ENCODE measurements at places on chromosomes 7 and 10. TPM values are rescaled to one million over a fixed set of nuclear protein-coding genes. Genes with fewer than 3 reads are reported as not detected.

DNA sequence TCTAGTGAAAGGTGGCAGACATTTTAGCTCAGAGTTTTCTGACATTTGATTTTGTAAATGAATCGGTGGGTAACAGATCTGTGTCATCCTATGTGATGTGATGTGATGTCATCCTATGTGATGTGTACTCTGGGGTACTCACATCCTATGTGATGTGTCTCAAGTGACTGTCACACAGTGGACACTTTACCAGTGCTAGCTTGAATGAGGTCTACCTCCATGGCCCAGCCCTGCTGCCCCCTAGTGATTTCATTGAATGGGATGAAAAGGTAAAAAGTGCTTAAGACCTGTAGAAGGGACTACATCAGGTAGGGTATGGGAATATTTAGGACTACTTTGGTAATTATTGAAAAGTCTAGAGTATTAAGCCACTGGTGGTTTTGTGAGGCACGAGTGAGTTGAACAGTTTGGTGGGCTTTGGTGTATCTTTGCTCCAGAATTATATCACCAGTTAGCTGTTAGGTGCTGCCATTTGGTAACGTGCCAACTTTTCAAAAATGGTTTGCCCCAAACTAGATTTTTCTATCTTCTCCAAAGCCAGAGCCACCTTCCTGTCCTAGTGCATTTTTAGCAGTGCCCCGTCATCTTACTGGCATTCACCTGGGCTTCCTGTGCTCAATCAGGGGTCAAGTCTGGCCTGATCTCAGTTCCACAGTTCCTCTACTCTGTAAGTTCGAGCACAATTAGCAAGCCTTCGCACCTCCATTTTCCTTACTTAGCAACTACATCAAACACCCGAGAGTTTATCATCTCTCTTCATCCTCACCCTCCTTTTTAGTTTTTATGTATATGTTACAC, 9.7 kb downstream of the EIF4H start:
- H3K27ac ChIP-seq: no peak overlapping the region
- H3K27me3 ChIP-seq: no peaks in the 10 kb centered on the region
- peaks cover 31% of the 10 kb centered on the region for H3K4me1 ChIP-seq
- peaks cover 24% of the 10 kb centered on the region for H3K36me3 ChIP-seq

DNA sequence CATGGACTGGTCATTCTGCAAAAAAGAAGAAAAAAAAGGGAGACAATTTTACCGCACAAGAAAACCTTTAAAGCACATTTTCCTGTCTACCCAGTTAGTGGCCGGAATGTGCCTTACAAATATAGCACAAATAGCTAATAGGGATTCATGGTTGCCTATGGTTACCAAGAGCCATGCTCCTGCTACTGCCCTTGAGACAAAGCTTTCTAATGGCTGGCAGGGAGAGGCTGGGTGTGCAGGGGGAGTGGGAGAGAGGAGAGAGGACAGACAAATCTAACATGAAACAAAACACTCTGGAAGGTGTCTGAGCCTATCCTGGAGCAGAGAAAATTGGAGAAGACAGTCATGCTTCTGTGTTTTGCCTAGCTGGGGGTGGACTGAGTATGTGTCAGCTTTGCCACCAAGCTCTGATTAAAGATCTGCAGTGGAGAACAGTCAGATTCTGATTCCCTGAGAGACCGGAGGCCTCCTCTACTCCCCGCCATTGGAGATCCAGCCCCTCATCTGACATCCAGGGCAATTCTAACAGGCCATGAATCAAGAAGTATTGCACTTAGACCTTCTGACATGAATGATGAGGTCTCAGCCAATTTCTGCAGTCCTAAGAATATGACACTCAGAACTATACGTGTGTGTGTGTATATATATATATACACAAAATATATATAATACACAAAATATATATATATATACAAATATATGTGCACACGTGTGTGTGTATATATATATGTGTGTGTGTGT, 80.2 kb downstream of the PRTFDC1 start:
- H3K4me3 ChIP-seq: no peak overlapping the region
- H3K36me3 ChIP-seq: no peaks in the 10 kb centered on the region
- no peak for DNase-seq
- H3K4me1 ChIP-seq: peaks cover 9% of the 10 kb centered on the region

- no peak overlapping the region for H3K27ac ChIP-seq
- no peaks in the 10 kb centered on the region for H3K36me3 ChIP-seq
- peaks cover 35% of the 10 kb centered on the region for H3K27me3 ChIP-seq
Observed at GRCh38 chr10:48242171-48242904, 32.2 kb downstream of the FRMPD2 start.

- H3K4me1 ChIP-seq: peaks cover 3% of the 10 kb centered on the region
- no peak overlapping the region for H3K4me3 ChIP-seq
- DNase-seq: no peak
- no peaks in the 10 kb centered on the region for H3K27me3 ChIP-seq
- H3K36me3 ChIP-seq: peaks cover 2% of the 10 kb centered on the region
Observed at GRCh38 chr7:44434201-44434600, 56.3 kb downstream of the NUDCD3 start.

GRCh38 chr7:131521651-131522163, 34.7 kb downstream of the PODXL start:
- no peaks in the 10 kb centered on the region for H3K4me1 ChIP-seq
- H3K27ac ChIP-seq: no peak overlapping the region
- no peaks in the 10 kb centered on the region for H3K27me3 ChIP-seq
- no peak overlapping the region for H3K4me3 ChIP-seq
- H3K36me3 ChIP-seq: no peaks in the 10 kb centered on the region

- no peaks in the 10 kb centered on the region for H3K36me3 ChIP-seq
- no peak overlapping the region for H3K4me3 ChIP-seq
- H3K27ac ChIP-seq: no peak overlapping the region
- peak; percentile 70 for DNase-seq
- no peaks in the 10 kb centered on the region for H3K27me3 ChIP-seq
Observed at GRCh38 chr7:131895541-131896164, 339.2 kb upstream of the PODXL start.

DNA sequence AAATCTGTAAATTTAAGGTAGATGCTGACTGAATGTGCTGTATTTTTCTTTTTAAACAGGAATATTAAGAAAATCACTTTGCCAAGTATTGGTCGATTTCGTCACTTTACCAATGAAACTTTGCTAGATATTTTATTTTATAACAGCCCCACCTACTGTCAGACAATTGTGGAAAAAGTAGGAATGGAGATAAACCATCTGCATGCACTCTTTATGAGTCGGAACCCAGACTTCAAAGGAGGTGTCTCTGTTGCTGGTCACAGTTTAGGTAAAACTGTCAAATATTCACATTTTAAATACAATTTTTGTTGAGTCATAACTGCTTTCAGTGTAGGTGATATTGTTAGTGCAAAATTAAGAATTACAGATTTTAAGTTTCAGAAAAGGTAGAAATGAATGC, 25.2 kb downstream of the SEC23IP start:
- H3K36me3 ChIP-seq: peaks cover 42% of the 10 kb centered on the region
- no peaks in the 10 kb centered on the region for H3K27me3 ChIP-seq
- peak; percentile 23 for DNase-seq
- H3K27ac ChIP-seq: no peak overlapping the region
- peaks cover 2% of the 10 kb centered on the region for H3K4me1 ChIP-seq

DNA sequence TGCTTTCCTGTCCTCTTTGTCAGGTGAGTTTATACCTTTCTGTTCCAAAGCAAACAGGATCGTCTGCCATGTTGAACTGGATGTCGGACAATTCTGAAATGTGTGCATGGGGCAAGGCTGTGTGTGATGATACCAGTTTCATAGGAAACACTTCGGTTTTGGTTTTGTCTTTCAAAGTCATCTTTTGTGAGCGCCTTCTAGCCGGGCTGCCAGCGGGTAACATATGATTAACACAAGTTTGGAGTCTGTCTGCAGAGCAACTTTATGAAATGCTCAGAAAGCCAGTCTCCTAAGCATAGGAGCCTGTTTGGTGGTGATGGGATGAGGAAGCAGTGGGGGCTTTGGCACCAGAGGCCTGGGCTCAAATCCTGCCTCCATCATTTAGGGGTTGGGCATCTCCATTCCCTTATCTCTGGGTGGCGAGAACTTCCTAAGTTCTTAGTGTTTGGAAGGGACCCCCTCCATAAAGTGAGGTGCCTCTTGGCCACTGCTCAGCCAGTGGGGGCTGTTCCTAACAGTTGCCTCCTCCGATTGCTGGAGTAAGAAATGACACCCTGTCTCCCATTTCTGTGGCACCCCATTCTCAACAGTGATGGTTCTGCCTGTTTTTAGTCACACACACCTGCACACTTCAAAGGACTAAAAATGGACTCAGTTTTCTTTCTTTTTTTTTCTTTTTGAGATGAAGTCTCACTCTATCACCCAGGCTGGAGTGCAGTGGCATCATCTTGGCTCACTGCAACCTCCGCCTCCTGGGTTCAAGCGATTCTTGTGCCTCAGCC, 36.8 kb downstream of the CUX1 start:
- no peaks in the 10 kb centered on the region for H3K36me3 ChIP-seq
- H3K27me3 ChIP-seq: no peaks in the 10 kb centered on the region
- no peak overlapping the region for H3K4me3 ChIP-seq
- DNase-seq: no peak

DNA sequence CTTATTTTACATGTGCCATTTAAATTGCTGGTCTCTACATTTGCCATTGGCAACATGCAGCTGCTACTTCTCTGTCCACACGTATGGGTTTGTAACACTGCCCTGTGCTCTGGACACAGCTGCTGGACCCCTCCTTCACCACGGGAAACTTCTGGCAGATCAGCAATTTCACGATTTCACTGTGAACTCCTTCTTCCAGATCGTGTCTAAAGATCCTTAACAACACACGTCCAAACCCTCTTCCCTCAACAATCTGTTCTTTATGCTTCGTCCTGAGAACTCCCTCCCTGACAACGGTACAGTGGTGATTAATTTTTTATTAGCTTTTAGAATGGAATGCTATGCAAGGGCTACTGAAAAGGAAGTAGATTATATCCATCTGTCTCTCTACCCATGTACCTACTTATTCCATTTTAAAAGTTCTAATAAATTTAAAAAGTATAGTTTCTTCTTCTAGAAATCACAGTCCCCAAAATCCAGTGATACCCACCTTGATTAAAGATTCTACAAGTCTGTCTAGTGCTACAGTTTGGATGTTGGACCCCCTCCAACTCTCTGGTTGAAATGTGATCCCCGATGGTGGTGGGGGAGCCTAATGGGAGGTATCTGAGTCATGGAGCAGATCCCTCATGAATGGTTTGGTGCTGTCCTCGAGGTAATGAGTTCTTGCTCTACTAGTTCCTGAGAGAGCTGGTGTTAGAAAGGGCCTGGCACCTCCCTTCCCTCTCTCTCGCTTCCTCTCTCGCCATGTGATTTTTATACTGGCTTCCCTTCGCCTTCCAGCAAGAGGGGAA, 81.0 kb downstream of the KIAA1549 start:
- peaks cover 7% of the 10 kb centered on the region for H3K36me3 ChIP-seq
- peaks cover 3% of the 10 kb centered on the region for H3K4me1 ChIP-seq
- no peak overlapping the region for H3K4me3 ChIP-seq
- peak; percentile 65 for DNase-seq

GRCh38 chr7:14001139-14001538, 11.7 kb upstream of the ETV1 start:
- DNase-seq: no peak
- H3K36me3 ChIP-seq: no peaks in the 10 kb centered on the region
- H3K4me3 ChIP-seq: no peak overlapping the region
- no peak overlapping the region for H3K27ac ChIP-seq
- no peaks in the 10 kb centered on the region for H3K27me3 ChIP-seq

GRCh38 chr10:11097686-11098085, 80.0 kb downstream of the CELF2 start:
- H3K27me3 ChIP-seq: no peaks in the 10 kb centered on the region
- H3K4me3 ChIP-seq: no peak overlapping the region
- no peak for DNase-seq
- no peaks in the 10 kb centered on the region for H3K36me3 ChIP-seq

DNA sequence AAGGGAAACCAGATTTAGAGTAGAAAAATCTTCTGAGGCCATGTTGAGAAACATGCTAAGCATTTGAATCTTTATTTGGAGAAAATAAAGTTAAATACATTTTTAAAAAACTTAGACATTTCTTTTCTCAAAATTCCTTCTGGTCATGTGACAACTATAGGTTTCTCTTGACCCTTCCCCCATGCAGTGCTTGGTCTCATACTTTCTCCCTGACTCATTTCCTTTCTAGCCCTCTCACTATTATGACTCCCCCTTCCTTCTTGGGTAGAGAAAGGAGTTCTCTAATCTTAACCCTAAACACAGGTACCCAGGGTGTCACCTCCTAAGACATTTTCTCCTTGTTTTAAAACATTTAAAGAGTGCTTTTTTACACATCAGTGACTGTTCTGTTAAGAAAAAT, 179.5 kb upstream of the TMEM106B start:
- DNase-seq: peak; percentile 64
- H3K36me3 ChIP-seq: no peaks in the 10 kb centered on the region
- no peak overlapping the region for H3K4me3 ChIP-seq
- H3K27ac ChIP-seq: no peak overlapping the region

DNA sequence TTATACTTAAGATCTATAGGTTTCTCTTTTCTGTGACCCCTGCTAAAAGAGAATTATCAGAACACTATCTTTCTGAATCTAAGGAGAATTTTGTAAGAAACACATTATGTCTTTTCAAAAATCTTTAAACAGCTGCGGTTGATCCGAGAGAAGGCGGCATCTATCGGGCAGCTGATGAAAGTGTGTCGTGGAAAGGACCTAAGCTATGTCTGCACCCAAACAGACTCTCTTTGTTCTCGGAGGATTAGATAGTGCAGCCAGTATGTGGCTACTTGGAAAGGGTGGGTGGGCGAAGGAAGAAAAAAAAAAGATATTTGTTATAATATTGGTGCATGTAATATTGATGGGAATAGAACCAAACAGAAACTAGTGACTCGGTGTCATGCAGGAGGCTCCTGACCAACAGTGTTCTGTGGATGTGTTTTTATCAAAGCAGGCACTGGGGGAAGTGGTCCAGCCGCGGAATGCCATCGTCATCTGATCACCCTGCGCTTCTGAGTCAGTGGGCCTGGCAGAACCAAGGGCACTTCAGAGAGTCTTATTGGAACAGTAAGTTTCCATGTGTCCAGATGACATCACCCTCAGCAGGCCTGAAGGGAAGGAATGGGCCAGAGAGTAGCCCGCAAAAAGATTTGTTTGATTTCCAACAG, 509.7 kb upstream of the AKR1E2 start:
- no peaks in the 10 kb centered on the region for H3K4me1 ChIP-seq
- H3K27me3 ChIP-seq: no peaks in the 10 kb centered on the region
- H3K36me3 ChIP-seq: no peaks in the 10 kb centered on the region
- DNase-seq: peak; percentile 89

DNA sequence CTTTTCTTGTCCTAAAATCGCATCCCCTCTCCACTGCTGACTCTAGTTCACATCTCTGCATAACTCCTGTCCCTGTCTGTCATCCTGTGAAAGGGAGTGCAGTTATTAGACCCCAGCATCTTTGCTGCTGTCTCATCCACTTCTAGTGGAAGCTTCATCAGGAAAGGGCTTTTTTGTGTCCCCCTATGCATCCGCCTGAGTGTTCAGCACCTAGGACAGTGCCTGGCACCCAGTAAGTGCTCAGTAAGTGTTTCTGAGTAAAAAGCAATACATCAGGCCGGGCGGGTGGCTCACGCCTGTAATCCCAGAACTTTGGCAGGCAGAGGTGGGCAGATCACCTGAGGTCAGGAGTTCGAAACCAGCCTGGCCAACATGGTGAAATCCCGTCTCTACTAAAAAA, 211.8 kb upstream of the FOXK1 start:
- no peak overlapping the region for H3K4me3 ChIP-seq
- H3K27ac ChIP-seq: no peak overlapping the region
- H3K36me3 ChIP-seq: no peaks in the 10 kb centered on the region
- H3K27me3 ChIP-seq: no peaks in the 10 kb centered on the region
- no peak for DNase-seq

GRCh38 chr7:131057015-131057793, 270.5 kb upstream of the MKLN1 start:
- no peaks in the 10 kb centered on the region for H3K27me3 ChIP-seq
- H3K27ac ChIP-seq: peak overlapping the region; percentile 78
- H3K36me3 ChIP-seq: no peaks in the 10 kb centered on the region
- H3K4me3 ChIP-seq: no peak overlapping the region
- H3K4me1 ChIP-seq: 0 out of 2 replicates have a peak, but pooled peaks cover 2% of the 10 kb centered on the region

Gene SCART1
- total RNA-seq: 0.28 TPM

Gene GPR15LG
- not detected for total RNA-seq

Gene NAT16
- not detected for total RNA-seq

Gene MYO3A
- total RNA-seq: not detected

Data from IMR-90 (cell line).